ENCODE measurements at places on chromosomes 13 and 19.

GRCh38 chr19:1377965-1378785 lies 5.5 kb upstream of the NDUFS7 start:
- no peak for DNase-seq

DNA sequence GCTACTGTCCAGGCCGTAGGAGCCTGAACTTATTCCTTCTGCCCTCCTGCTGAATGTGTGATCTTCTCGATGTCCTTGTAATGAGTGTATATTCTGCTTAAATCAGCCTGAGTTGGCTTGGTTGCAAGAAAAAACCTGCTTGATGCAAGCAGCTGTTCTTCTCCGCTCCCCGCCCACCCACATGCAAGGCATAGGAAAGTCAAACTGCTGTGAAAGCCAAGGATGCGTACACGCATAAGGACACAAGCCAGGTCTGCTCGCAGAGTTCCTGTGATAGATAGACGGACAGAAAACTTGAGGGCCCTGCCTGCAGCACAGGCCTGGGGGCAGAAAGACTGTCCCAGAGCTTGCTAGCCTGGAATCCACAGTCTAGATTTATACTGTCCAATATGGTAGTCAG lies 101.1 kb downstream of the DNAJC15 start:
- DNase-seq, result no peak

- no peak for DNase-seq
Observed at GRCh38 chr13:101875091-101875490, 422.6 kb downstream of the ITGBL1 start.

GRCh38 chr19:8577741-8578140 lies 499 bp upstream of the MYO1F start:
- no peak for DNase-seq

- DNase-seq, result no peak
Observed at GRCh38 chr13:95050800-95051615, 250.2 kb downstream of the ABCC4 start.

GRCh38 chr13:112362021-112362420 lies 14.1 kb upstream of the SPACA7 start:
- no peak for DNase-seq

DNA sequence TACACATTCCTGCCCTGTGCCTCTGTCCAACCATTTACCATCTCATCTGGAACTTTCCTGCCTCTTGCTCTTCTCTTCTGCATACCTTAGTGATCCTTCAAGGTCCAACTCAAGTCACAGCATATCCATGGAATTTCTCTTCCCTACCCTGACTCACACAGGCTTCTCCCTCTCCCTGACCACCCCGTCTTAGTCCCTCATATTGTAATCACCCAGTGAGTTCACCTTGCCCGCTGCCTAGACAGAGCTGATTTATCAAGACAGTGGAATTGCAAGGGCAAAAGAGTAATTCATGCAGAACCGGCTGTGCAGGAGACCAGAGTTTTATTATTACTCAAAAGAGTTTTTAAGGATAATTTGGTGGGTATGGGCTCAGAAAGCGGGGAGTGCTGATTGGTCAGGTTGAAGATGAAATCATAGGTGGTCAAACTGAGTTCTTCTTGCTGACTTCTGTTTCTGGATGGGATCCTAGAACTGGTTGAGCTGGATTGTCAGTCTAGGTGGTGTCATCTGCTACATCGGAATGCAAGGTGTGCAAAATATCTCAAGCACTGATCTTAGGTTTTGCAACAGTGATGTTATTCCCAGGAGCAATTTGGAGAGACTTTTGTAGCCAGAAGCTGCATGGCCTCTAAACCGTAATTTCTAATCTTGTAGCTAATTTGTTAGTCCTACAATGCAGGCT lies 67.2 kb downstream of the HSPH1 start:
- DNase-seq, result no peak

- DNase-seq, result no peak
Observed at GRCh38 chr13:31824705-31825517, 85.6 kb downstream of the RXFP2 start.

- DNase-seq, result no peak
Observed at GRCh38 chr19:4983346-4984105, 14.6 kb downstream of the KDM4B start.

DNA sequence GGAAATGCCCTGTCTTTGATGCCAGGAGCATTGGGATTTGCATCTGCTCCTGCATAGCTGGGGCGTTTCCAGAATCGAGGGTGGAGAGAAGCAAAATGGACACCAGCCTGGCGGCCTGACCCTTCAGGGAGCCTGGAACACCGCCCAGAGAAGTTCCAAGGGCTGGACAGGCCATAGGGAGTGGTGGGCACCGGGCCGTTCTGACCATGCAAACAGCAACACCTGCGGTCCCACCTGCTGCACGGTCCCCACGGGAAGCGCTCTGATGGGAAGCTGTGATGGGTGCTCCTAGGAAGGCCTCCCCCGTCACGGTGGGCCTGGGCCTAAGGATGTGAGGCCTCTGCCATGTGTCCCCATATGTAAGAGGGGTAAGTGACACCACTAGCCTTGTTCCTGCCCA lies 34.2 kb upstream of the ANKRD10 start:
- no peak for DNase-seq
